Psoas muscle (tissue), 8 donors: ENCODE measurements at places on chromosomes 3 and 15. TPM values are rescaled to one million over a fixed set of nuclear protein-coding genes. Genes with fewer than 3 reads are reported as not detected.

CAMK2N2 gene
- 0.52 TPM for polyA plus RNA-seq

GOLGA6D gene
- polyA plus RNA-seq, result not detected

DNA sequence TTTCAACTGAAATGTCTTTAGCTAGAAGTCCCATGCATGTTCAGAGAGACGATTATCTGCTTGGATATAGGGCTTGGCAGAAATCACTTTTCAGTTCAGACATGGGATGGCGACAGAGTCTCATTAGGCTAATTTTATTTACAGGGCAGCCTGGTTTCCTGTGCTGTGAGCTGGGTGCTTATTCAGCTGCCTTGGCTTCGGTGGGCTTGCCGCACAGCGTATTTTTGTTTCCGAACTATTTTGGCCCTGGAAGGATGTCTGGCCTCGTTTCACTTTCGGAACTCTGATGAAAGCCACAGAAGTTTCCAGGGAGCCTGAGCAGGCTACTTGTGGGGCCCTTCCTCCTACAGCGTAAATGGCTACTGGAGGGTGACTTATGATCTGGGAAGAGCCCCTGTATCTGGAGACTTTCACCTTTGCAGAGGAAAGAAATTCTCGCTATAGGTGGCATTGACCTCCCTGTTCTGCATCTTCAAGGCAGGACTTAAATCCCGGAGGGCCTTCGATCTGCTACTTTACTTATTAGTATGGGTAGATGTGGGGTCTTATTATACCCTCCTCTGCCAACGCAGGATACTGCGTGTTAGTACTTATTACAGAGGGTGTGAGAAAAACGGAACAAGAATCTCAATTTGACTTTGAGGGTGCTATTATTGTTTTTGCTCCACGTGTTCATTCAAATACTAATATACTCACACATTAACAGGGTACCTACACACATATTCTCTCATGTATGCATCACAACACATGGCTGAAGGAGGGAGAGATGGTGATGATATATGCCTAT is 364.0 kb upstream of the RBMS3 start:
- peak; percentile 78 for DNase-seq
- H3K4me1 ChIP-seq, result peaks cover 13% of the 10 kb centered on the region
- peak overlapping the region; percentile 58 for H3K4me3 ChIP-seq

DNA sequence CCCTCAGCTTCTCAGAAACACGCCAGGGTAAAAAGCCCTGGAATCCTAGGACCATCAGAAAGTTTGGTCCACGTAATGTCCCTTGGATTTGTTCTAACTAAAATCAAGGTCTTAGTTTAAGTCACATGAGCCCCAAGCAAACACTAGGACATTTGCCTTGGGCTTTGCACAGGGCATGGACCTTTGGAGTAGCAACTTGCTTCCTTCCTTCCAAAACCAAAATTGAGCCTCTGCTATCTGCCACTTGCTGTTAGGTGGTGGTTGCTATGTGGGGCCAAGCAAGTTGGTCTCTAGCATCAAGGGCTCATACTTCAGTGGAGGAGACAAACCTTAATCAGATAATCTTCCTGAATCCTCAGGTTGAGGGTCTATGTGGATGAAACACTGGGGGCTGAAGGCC is 4.0 kb upstream of the DAG1 start:
- no peak overlapping the region for H3K27ac ChIP-seq
- H3K36me3 ChIP-seq, result no peaks in the 10 kb centered on the region
- DNase-seq, result no peak
- H3K4me1 ChIP-seq, result peaks cover 21% of the 10 kb centered on the region
- no peak overlapping the region for H3K4me3 ChIP-seq
- no peaks in the 10 kb centered on the region for H3K27me3 ChIP-seq

DNA sequence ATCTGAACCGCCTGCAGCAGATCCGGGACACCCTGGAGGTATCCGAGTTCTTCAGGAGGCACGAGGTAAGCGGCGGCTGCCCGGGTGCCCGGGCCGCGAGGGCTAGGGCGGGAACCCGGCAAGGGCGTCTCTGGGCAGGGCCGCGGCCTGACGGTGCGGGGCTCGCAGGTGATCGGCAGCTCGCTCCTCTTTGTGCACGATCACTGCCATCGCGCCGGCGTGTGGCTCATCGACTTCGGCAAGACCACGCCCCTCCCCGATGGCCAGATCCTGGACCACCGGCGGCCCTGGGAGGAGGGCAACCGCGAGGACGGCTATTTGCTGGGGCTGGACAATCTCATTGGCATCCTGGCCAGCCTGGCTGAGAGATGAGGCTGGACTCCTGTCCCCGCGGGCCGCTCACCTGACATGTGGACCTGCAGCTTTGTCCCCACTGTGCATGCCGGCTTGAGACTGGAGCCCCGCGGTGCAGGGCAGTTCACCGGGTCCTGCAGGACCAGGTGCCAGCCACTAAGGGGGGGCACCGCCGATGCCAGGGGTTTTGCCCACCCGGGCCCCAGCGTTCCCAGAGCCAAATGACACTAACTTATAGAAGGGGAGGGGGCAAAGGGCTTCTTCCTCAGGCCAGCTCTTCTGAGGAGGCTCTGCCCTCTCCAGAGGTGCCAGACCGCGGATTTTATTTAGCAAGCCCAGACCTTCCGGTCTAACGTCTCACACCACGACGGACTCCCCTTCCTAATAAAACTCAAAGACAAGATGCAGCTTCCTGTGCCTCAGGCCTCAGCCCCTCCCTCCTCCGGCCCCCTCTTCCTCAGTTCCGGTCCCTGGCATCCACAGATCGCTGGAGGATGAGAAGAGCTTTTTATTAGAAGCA is 9.4 kb downstream of the ITPKA start:
- no peaks in the 10 kb centered on the region for H3K27me3 ChIP-seq
- peak overlapping the region; percentile 51 for H3K4me3 ChIP-seq
- H3K4me1 ChIP-seq, result peaks cover 16% of the 10 kb centered on the region
- H3K27ac ChIP-seq, result no peak overlapping the region

PSTPIP1 gene
- polyA plus RNA-seq, result 1.3 TPM

CSTA gene
- 0.67 TPM for polyA plus RNA-seq

- peak; percentile 77 for DNase-seq
- no peaks in the 10 kb centered on the region for H3K36me3 ChIP-seq
- H3K4me1 ChIP-seq, result peaks cover 13% of the 10 kb centered on the region
- H3K27ac ChIP-seq, result peak overlapping the region; percentile 57
- no peak overlapping the region for H3K4me3 ChIP-seq
- H3K27me3 ChIP-seq, result no peaks in the 10 kb centered on the region
These were observed 7.8 kb upstream of the KIF7 start for GRCh38 chr15:89662893-89663626.

DNA sequence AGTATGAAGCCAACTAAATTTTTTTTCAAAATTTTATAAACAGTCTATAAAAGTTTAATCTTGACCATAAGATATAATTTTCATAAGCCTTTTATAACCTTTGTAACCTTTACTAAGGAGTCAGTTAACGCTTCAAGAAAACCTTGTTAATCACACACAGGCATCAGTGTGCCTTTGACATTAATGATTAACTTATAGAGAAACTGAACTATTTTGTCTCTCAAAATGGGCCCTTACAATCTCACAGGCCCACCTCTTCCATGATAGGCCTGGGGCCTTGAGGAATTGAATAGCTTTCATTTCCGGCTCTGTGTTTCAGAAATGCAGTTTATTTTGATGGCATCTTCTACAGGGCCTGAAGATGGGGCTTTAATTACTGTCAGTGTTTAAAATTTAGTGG is 70.1 kb downstream of the CD200 start:
- H3K36me3 ChIP-seq, result no peaks in the 10 kb centered on the region
- H3K27ac ChIP-seq, result no peak overlapping the region
- H3K4me3 ChIP-seq, result no peak overlapping the region
- H3K27me3 ChIP-seq, result no peaks in the 10 kb centered on the region
- H3K4me1 ChIP-seq, result no peaks in the 10 kb centered on the region

- no peak for DNase-seq
- H3K4me1 ChIP-seq, result peaks cover 16% of the 10 kb centered on the region
- H3K27me3 ChIP-seq, result no peaks in the 10 kb centered on the region
- H3K4me3 ChIP-seq, result no peak overlapping the region
These were observed 88.8 kb downstream of the CPN2 start for GRCh38 chr3:194262176-194262924.

- no peaks in the 10 kb centered on the region for H3K27me3 ChIP-seq
- peaks cover 54% of the 10 kb centered on the region for H3K36me3 ChIP-seq
- H3K4me3 ChIP-seq, result no peak overlapping the region
- H3K27ac ChIP-seq, result no peak overlapping the region
These were observed 52.9 kb downstream of the RYK start for GRCh38 chr3:134197681-134198261.

DNA sequence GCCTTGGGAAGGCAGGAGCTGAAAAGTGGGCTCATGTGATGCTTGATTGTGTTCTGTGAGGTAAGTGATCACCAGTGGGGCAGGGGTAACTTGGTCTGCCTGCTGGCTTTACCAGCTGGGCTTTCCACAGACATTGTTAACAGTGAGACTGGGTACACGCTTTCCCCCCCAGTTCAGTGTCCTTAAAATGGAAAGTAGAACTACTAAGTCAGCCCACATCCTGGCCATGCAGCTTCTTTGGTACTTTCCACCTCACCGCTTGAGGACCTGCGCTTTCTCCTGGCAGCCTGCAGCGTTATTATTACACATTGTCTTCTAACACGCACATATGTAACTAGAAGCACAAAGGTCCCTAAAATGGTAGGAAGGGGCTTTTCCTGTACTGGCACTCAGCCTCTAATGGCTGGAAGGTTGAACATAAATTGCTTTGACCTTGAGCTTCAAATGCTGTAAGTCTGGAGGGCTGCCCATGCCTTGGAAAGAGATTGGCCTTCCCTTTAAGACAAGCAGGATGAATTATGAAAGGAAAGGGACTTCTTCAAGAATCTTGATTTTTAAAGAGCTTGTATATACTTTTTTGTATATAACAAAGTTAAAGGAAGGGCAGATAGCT is 216.1 kb upstream of the ROPN1 start:
- no peak overlapping the region for H3K27ac ChIP-seq
- peaks cover 6% of the 10 kb centered on the region for H3K4me1 ChIP-seq
- no peaks in the 10 kb centered on the region for H3K27me3 ChIP-seq

DNA sequence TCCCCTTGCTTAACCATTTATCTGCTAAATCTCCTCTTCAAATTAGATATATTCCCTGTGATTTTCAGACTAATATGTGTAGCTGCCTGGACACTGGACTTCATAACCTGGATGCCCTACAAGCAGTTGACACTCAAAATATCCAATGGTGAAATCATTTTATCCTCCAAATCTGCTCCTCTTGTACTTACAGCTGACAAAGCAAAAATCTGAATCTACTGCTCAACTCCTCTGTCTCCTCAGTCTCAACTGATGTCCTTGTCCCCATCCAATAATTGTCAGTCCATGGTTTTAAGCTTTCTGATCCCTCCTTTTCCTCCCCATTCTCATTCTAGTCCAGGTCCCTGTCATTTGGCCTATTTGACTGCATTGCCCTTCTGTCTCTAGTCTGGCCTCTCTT is 411.8 kb downstream of the TBC1D5 start:
- no peak overlapping the region for H3K4me3 ChIP-seq
- H3K4me1 ChIP-seq, result no peaks in the 10 kb centered on the region
- H3K27me3 ChIP-seq, result no peaks in the 10 kb centered on the region
- DNase-seq, result no peak
- peaks cover 3% of the 10 kb centered on the region for H3K36me3 ChIP-seq

DNA sequence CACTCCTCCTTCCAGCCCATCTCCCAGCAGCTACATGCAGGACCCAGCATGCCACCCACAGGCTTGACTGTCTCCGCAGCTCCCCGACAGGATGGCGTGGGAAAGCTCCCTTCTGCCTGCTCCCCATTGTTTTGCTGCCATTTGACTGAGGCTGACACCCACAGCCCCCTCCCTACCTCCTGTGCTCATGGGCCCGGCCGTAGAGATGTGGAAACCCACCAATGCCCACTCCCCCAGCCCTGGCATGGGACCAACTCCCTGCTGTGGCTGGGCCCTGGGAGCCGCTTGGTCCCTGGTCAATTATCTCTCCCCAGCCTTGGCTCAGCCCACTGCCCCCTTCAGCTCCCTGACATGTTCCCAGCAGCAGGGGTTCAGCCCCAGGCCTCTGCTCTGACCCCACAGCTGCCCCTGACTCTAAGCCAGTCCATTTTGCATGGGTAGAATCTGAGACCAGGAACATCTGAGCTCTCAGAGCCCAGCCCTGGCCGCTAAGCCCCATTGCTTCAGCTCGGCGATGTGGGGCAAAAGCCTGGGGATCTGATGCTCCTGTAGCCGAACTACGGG is 8.2 kb downstream of the C3orf22 start:
- H3K4me1 ChIP-seq, result no peaks in the 10 kb centered on the region
- no peak overlapping the region for H3K4me3 ChIP-seq
- DNase-seq, result peak; percentile 43
- H3K27me3 ChIP-seq, result no peaks in the 10 kb centered on the region

SCN11A gene
- polyA plus RNA-seq, result not detected

GRCh38 chr15:92663250-92663951 is 7.8 kb upstream of the FAM174B start:
- no peaks in the 10 kb centered on the region for H3K36me3 ChIP-seq
- H3K4me3 ChIP-seq, result no peak overlapping the region
- H3K4me1 ChIP-seq, result peaks cover 16% of the 10 kb centered on the region
- no peak overlapping the region for H3K27ac ChIP-seq

GALNT15 gene
- 16.2 TPM for polyA plus RNA-seq

GRCh38 chr15:74333093-74333492 is 34.4 kb downstream of the CYP11A1 start:
- H3K36me3 ChIP-seq, result no peaks in the 10 kb centered on the region
- no peak overlapping the region for H3K4me3 ChIP-seq
- no peak for DNase-seq
- no peaks in the 10 kb centered on the region for H3K27me3 ChIP-seq
- no peak overlapping the region for H3K27ac ChIP-seq

- H3K4me1 ChIP-seq, result no peaks in the 10 kb centered on the region
- H3K27me3 ChIP-seq, result no peaks in the 10 kb centered on the region
- no peak for DNase-seq
- no peak overlapping the region for H3K27ac ChIP-seq
- H3K36me3 ChIP-seq, result no peaks in the 10 kb centered on the region
These were observed 239.0 kb upstream of the NAALADL2 start for GRCh38 chr3:174620138-174620537.

- peaks cover 77% of the 10 kb centered on the region for H3K4me1 ChIP-seq
- H3K27ac ChIP-seq, result no peak overlapping the region
- no peaks in the 10 kb centered on the region for H3K27me3 ChIP-seq
- no peaks in the 10 kb centered on the region for H3K36me3 ChIP-seq
- DNase-seq, result no peak
These were observed 16.2 kb downstream of the MRAS start for GRCh38 chr3:138364356-138365252.

ZNF660 gene
- 0.18 TPM for polyA plus RNA-seq

DNA sequence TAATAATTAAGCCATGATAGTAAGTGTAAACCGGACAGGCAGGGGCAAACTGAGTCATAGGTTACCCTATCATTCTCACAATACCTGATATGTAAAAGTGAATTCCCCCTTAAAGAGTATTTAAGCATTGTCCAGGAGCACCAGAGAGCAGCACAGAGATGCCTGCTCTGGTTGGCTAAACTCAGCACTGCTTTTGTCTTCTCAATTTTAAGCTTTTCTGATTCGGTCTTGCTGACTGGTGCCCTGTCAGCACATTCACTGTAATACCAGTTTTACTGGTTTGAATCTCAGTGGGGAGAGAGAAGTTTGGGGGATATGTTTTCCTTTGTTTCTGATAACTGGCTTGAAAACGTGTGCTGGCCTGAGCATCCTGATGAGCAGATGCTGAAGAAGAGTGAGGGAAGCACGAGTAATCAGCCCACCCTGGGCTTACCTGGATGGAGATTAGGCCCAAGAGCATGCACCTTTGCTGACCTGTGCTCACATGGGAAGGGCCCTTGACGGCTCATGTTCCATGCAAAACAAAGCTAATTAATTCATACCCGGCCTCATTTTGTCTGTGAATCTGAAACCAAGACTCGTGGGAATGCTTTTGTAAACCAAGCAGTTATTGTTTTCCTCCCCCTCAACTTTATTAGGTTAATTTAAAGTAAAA is 208.5 kb upstream of the MRPL3 start:
- H3K4me3 ChIP-seq, result no peak overlapping the region
- DNase-seq, result no peak
- no peaks in the 10 kb centered on the region for H3K36me3 ChIP-seq
- H3K27ac ChIP-seq, result no peak overlapping the region

SEMA6D gene
- 1.1 TPM for polyA plus RNA-seq
